GM18507 (cell line): ENCODE measurements at places on chromosomes 12 and 14.

DNA sequence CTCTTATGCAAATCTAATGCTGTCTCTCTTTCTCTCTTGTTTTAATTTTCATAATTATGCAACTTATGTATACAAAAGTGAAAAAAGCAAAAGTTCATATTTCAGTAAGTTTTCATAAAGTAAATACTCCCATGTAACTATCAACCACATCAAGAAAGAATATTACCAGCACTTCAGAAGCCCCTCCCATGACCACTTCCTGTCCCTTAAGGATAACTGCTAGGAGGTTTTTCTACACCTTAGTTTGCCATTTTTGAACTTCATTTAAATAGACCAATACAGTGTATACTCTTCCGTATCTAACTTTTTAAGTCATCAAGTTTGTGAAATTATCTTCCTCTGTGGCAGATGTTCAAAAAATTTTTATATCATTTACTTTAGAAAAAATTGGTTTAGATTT lies 547 bp upstream of the OR4K15 start:
- DNase-seq, result no peak

GRCh38 chr14:100950024-100950423 lies 46.5 kb upstream of the RTL1 start:
- no peak for DNase-seq

DNA sequence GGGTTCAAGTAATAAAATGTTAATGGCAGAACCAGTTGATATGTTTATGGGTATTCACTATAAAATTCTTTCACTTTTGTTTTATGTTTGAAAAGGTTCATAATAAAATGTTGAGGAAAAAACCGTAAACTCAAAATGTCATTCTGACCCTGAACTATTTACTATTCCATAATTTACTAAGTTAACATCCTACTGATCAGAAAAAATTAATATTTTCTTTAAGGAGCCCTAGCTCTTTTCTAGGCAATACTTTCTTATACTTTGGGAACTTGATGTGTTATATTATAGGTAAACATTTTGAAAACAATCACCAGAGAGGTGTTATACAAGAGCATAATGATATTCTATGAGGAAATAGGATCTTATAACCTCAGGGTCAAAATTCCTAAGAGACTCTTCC lies 334.6 kb downstream of the ZFP36L1 start:
- no peak for DNase-seq

DNA sequence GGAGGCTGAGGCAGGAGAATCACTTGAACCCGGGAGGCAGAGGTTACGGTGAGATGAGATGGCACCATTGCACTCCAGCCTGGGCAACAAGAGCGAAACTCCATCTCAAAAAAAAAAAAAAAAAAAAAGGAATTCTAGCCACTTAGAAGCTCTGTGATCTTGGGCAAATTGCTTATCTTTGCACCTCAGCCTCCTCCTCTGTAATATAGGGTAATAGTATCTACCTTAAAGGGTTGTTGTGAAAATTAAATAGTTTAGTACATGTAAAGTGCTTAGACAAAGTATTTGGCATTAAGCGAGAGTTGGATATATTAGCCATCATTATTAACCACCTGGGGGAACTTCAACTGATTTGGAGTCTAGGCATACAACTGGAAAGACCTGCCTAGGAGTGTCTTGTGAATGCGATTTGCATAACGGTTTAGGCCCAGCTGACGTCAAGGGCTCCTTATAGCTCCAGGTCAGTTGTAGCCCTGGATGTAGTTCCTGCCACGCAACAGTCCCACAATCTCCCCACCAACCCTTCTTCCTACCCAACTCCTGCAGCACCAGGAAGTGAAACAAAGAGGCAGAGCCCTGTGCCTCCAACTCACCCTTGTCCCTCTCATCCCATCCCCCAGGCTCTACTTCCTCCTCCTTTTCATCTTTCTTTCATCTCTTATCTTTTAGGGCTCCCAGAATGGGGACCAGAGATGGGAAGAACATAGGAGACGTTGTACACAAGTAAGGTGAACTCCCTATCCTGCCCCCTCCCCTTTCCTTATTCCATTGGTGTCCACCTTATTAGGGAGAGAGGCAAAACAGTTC lies 2.1 kb upstream of the IL23A start:
- DNase-seq, result no peak

GRCh38 chr14:72616294-72616693 lies 277.6 kb downstream of the DPF3 start:
- no peak for DNase-seq

GRCh38 chr14:78690836-78691235 lies 520.7 kb downstream of the NRXN3 start:
- no peak for DNase-seq

- DNase-seq, result no peak
These were observed 152.4 kb downstream of the VRK1 start for GRCh38 chr14:96949594-96949993.

GRCh38 chr14:34785223-34786006 lies 71.0 kb upstream of the CFL2 start:
- DNase-seq, result no peak

DNA sequence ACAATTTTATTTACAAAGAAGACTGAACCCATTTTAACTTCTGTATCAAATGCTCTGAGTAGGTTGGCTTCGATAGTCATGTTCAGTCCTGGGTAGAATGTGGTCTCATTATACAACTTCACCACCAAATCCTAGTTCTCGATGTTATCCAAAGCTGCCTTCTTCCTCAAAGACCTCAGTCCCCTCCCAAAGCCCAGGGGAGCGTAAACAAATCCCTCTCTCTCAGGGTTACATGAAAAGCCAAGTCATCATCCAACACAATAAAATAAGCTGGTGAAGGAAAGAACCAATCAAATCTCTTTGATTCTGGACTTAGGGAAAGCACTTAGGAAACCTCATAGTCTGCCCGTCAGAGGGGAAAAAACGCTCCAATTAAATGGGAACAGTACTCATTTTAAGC lies 9.1 kb downstream of the PTCSC3 start:
- no peak for DNase-seq

DNA sequence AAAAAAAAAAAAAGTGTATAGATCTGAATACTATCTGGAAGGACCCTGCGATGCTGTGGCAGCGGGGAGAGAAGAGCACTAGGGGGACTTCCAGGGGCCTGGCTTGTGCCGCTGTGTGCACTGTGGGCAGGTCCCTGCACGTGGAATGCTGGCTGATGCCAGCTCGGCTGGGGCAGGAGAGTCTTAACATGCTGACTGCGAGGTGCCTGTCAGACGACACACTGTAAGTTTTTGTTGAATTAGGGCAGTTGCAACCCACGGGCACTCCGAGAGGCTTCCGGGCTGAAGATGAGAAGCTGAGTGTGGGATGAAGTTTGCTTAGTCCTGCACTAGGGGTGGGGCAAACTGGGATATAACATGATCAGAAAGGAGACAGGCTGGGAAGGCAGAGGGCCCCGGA lies 10.7 kb downstream of the GLT1D1 start:
- no peak for DNase-seq

DNA sequence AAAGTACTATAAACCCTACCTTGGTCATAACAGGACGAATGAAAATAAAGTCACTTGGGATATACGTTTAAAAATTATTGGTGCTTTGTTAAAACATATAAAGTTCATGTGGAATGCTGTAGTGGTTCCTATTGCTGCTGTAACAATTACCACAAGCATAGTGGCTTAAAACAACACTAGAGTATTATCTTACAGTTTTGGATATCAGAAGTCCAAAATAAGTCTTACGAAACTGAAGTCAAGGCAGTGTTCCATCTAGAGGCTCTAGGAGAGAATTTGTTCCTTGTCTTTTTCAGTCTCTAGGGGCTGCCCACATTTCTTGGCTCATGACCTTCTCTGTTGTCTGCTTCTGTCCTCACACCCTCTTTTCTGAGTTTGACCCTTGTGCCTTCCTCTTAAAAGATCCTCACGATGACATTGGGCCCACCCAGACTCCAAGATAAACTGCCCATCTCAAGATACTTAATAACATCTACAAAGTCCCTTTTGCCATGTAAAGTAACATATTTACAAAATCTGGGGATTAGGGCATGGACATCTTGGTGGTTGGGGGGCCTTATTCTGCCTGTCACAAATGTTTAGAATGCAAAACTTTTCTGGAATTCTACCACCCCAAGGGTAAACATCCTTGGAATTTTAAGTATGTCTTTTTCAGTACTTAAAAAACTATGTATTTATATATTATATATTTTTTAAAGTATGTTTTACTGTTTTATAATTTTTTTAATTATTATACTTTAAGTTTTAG lies 178.1 kb downstream of the ETNK1 start:
- no peak for DNase-seq

DNA sequence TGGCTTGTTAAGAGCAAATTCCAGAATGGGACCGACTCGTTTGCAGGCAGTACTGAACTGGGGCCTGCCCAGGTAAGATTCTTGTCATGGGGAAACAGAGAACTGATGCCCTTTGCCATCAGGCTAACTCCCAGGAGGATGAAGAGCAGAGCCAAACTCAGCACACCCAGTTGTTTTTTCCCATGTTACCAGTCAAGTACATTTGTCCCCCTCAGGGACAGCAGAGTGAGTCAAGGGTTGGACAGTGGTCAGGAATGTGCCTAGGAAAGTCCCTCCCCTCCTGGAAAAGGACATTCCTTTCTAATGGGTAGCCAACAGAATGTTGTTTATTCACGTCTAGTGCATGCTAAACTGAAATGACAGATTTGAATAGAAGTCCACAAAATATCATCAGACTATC lies 1.6 kb downstream of the ART4 start:
- no peak for DNase-seq

DNA sequence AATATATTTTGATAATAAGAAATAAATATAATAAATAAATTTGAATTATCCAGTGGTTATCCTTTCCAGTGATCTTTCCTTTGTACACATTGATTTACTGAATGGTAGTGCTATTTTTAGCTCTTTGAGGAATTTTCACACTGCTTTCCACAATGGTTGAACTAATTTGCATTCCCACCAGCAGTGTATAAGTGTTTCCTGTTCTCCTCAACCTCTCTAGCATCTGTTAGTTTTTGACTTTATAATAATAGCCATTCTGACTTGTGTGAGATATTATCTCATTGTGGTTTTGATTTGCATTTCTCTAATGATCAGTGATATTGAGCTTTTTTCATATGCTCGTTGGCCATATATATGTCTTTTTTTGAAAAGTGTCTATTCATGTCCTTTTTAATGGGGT lies 333.7 kb downstream of the RAD51B start:
- no peak for DNase-seq

GRCh38 chr12:64057706-64058105 lies 164.4 kb downstream of the KICS2 start:
- DNase-seq, result no peak

DNA sequence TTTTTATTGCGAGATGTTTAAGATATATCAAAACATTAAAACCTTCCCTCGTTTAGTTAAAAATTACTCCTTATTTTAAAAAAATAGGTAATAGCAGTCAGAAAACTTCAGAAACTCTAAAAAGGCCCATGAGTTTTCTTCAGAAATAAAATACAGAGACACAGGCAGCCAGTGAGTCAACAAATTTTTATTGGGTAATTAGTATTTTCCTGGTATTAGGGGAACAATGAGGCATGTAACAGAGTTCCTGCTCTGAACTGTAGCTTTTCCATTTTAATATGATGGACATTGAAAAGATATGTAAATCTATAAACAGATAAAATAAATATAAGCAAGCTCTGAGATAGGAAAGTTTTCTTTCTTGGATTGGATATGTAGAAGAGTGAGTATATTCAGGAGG lies 399 bp upstream of the ZNF705A start:
- DNase-seq, result no peak

DNA sequence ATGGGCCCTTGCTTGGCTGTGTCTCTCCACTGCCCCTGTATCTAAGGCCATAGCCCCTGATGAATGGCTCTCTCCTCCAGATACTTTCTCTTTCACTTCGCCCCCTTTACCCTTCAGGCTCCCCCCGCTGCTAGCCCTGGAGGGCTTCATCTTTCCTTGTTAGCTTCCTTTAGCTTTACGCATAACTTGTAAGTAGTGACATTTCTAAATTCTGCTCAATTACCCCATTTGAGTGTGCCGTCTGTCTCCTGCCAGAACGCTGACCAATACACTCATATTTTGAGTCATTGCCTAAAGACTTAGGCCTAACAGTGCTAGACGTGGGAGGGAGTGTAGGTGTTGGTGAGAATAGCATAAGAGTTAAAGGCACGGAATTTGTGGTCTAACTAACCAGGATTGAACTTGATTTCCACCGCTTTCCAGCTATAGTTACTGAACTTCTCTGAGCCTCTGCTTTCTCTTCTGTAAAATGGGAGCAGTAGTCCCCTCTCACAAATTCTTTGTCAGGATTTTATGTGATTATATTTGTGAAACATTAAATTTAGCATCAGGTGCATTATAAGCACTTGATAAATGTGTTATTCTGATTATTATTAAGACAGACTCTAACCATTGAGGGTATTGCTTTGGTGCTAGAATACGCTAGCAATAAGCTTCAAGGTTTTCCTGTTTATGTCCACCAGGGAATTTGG lies 129.3 kb downstream of the ZFP36L1 start:
- DNase-seq, result peak; percentile 40

- no peak for DNase-seq
These were observed 74.6 kb upstream of the VASH1 start for GRCh38 chr14:76686646-76687045.

DNA sequence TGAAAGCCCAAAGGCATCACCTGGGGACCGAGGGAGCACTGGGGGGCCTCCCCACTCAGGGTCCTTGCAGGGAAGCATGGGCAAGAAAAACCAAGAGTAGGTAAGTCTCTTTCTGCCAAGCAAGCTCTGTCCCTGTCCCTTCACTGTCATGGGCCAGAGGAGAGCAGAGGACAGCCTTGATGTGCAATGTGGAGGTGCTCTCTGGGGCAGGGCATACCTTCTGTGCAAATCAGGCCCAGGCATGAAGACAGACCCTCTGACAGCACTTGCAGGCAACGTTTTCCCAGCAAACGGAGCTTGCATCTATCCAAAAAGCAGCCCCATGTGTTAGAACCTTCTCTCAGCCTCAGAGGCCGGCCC lies 192.5 kb upstream of the PWP1 start:
- no peak for DNase-seq

- no peak for DNase-seq
These were observed at the start of gene NELL2 for GRCh38 chr12:44875954-44876543. Gene NELL2 (minus strand): TSS chr12:44876315. CDS start chr12:44875869, 446 bp downstream.

GRCh38 chr12:47272412-47273190 lies 192.8 kb upstream of the AMIGO2 start:
- DNase-seq, result no peak

DNA sequence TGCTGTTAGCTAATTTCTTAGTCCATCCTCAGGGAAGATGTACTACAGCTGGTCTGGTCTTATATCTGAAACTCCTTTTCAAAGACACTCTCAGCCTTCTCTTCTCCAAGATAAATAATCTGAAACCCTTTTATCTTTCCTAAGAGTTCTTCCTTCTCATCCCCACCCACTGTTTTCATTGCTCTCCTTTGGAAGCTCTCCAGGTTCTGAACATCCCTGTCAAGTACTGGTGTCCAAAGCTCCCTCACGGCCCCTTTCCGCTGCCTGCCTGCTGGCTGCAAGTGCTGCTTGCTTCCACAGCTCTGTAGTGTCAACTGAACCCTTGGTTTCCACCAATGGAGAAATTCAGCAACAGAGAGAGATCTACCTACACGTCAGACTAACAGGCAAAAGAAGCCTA lies 6.6 kb upstream of the SLC6A13 start:
- DNase-seq, result no peak

GRCh38 chr12:116465856-116466255 lies 93.3 kb upstream of the MAP1LC3B2 start:
- no peak for DNase-seq
